Thymus (tissue), 14 donors: ENCODE measurements at places on chromosomes 1 and 21. TPM values are rescaled to one million over a fixed set of nuclear protein-coding genes. Genes with fewer than 3 reads are reported as not detected.

- DNase-seq = peak; percentile 44
Observed at GRCh38 chr1:70685300-70686286, 274.5 kb downstream of the CTH start.

DNA sequence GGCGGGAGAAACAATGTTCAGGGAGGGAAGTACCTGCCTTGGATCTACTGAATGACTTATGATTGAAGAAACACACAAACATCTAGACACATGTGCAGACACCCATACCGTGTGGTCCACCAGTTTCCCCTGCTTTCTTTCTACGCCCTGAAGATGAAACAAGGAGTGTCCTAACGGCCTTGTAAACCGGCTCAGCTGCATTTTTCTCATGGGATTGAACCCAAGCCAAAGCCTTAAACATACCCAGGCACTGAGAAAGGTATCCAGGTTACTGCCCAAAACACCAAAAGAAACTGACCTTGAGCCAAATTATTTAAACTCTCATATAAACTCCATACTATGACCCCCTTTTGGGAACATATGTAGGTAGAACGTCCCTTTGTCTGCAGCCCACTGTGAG, 630.0 kb upstream of the RGS18 start:
- no peak for DNase-seq

- peak; percentile 69 for DNase-seq
Observed at GRCh38 chr1:46166521-46167462, 8.1 kb upstream of the TSPAN1 start.

DNA sequence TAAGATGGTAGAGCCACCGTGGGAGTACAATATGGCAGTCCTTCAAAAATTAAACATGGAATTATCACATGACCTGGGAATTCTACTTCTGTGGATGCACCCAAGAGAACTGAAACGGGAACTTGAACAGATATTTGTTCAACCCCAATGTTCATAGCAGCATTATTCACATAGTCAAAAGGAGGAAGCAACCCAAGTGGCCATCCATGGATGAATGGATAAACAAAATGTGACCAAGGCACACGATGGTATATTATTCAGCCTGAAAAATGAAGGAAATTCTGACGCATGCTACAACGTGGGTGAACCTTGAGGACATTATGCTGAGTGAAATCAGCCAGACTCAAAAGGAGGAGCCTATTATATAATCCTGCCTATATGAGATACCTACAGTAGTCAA, 22.8 kb upstream of the LAPTM5 start:
- no peak for DNase-seq

DNA sequence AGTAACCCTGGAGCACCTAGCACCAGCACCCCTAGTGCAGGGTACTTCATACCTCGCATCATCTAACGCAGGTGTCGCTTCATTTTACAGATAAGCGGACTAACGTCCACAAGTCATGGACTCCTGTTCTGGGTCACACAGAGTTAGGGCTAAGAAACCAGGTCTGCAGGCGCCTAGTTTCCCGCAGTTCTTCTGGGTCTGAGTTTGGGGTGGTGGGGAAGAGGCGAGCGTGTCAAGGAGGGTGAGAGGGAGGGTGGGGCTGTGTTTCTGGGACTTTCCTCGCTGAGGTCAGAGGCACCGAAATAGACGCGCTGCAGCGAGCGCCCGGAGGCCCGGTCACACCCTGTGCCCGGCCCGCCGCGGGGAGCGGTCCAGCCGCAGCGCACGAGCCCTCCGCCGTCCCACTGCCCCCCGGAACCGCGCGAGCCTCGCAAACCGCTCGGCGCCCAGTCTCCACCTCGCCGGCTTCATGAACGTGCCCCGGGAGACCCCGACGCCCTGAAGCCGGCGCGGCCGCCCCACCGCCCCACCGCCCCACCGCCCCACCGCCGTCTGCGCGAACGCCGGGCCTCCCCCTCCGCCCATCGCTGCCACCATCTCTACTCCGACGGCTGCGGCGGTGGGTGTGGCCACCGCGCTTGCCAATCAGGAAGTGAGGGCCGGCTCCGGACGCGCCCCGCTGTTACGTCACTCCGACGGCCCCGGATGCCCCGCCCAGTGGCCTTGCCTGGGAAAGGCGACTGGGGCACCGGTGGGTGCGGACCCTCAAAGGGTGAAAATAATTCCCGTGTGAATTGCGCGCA, 12.3 kb downstream of the IFI6 start:
- DNase-seq = peak; percentile 88

GRCh38 chr1:11485191-11485590, 6.2 kb downstream of the DISP3 start:
- no peak for DNase-seq

DNA sequence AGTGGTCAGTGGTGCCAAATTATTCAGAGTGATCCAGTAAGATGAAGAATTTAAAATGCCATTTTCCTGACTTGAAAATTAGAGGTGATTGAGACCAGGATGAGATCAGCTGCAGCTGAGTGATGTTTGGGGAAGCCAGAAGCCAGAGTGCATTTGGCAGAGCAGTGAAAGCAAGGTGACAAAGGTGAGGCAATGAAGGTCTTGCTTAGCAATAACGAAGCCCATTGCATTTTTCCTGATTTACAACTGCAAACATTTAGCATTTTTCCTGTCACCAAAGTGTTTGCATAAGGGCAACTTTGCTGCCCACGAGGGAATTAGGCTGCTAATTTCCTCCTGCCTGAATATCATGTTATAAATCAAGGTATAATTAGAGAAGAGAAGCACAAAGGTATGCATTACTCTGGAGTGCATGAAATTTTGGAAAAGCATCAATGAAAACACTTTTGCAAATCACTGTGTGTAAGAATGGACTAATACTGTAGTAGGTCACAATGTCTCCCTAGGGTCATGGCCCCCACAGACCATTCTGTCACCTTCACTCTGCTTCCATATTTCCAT, 188.2 kb upstream of the LYPLAL1 start:
- no peak for DNase-seq

DNA sequence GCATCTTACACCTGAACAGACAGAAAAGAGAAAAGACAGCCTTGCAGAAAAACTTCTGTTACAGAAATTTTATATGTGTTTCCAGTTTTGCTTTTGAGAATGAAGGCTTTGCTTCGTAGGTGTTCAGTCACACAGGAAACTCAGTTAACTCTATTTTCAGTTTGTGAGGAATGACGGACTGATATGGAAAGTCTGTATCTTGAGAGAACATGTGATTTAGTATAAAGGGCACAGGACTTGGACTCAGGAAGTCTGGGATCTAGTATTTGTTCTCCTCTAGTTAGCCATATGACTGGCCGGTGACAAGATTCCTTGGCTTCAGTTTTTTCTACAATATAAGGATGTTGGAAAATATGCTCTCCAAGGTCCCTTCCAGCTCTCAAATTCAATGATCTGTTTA, 149.1 kb downstream of the OLFM3 start:
- DNase-seq = no peak

DNA sequence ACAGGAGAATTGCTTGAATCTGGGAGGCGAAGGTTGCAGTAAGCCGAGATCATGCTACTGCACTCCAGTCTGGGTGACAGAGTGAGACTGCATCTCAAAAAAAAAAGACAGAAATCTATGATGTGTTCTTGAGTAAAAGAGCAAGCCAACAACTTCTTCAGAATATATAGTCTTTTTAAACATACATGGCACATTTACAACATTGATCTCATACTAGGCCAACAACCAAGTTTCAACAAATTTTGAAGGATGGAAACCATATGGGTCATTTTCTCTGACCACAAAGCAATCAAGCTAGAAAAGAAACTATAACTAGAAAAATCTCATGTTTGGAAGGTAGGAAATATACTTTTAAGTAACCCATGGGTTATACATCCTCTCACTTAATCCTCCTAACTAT, 38.3 kb downstream of the PAFAH2 start:
- DNase-seq = no peak

GRCh38 chr1:42806593-42806992, 10.3 kb upstream of the ERMAP start:
- no peak for DNase-seq

- DNase-seq = peak; percentile 42
Observed at GRCh38 chr1:56576880-56577405, 2.4 kb downstream of the PLPP3 start.

GRCh38 chr1:54686155-54686554, 29.5 kb upstream of the TTC4 start:
- no peak for DNase-seq

DNA sequence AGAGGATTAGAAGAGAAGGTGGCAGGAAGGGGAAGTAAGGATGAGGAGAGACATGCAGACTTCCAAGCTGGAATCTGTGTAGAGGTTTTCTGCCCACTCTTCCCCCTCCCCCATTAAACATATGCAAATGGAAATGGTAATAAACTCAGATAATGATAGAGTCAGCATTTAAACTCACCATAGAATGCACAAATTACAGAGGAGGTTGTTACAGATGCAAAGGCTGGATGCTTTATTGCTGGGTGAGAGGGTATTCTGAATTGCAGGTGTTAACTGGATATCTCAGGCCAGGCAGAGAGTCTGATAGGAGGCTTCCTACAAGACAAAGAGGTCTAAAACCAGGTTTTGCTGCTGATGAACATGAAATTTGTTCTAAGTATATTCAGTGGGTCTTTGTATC, 372.5 kb downstream of the SEC16B start:
- DNase-seq = no peak

GRCh38 chr1:210698661-210699060, 370.0 kb downstream of the HHAT start:
- no peak for DNase-seq

DNA sequence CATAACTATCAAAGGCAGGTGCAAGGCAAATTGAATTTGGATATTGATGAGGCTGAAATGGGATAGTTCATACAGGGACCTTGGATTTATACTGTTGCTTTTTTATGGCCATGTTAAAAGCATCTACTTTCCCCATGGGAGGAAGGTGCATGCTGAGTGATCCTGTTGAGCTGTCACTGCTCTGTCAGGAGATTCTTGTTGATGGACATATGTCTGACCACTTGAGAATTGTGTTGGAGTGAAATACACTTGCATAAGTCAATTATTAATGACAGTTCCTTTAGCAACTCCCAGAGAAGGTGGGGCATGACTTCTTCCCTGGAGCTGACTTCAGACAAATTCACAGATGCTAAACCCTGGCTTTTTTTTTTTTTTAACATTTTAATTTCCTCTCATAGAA, 58.4 kb upstream of the DYNLT5 start:
- DNase-seq = no peak

DNA sequence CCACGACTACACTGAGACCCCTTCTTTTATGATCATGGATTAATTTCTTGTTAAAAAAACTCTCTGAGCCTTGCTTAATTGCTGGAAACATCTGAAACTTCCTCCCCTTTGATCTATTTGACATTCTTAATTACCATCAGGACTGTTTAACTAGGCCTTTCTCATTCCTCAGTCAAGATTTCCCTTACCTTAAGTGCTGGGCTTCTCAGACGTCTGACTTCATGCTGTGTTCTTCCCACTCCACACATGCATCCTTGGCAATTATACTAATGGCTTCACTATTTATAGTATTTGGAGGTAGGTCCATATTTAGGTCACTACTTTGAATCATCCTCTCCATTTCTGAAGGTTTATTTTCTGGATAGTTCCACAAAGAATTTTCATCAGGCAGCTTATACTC, 341.3 kb upstream of the TMPRSS15 start:
- DNase-seq = no peak

- no peak for DNase-seq
Observed at GRCh38 chr1:220001095-220001501, 45.2 kb downstream of the EPRS1 start.

GRCh38 chr1:172069051-172069450, 227.8 kb downstream of the DNM3 start:
- no peak for DNase-seq

- no peak for DNase-seq
Observed at GRCh38 chr1:100266741-100267140, 725 bp downstream of the RTCA start.

GRCh38 chr1:154783976-154784375, 86.1 kb downstream of the KCNN3 start:
- no peak for DNase-seq

DNA sequence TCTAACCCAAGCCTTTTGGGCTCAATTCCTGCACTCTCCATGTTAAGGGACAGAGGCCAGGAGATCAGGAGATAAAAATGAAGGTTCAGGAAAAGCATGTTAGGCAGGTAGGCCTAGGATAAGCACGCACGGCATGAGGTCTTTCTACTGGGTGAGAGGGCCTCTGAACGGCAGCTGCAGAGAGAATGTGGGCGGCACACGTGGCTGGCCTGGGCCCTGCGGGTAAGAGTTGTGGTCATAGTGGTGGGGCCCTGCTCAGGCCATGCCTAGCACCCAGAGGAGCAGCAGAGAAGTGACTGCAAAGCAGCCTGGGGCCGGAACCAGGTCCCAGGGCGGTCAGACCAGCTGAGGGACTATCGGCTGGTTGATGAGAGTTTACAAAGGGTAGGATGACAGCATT, 7.5 kb upstream of the FOXO6 start:
- DNase-seq = no peak

- DNase-seq = no peak
Observed at GRCh38 chr1:115217150-115218033, 120.7 kb downstream of the NGF start.

- no peak for DNase-seq
Observed at GRCh38 chr1:208446271-208446691, 202.1 kb upstream of the PLXNA2 start.

GRCh38 chr1:99645203-99645602, 710 bp upstream of the PALMD start:
- no peak for DNase-seq

The SERTAD4 gene
- 0.33 TPM for total RNA-seq

The CDC7 gene
- total RNA-seq = 18.3 TPM

The OLIG2 gene
- total RNA-seq = 0.05 TPM

The ALG14 gene
- total RNA-seq = 4.3 TPM

The VTCN1 gene
- 0.09 TPM for total RNA-seq

The UTP11 gene
- total RNA-seq = 36.6 TPM

The NOS1AP gene
- 0.05 TPM for total RNA-seq

The MRPS21 gene
- total RNA-seq = 97.1 TPM

The SHE gene
- total RNA-seq = 2.7 TPM

The SPRR2A gene
- total RNA-seq = 0.28 TPM

The LHX4 gene
- 0.05 TPM for total RNA-seq

The OR2L2 gene
- under 0.01 TPM for total RNA-seq

The RUNX3 gene
- 4.9 TPM for total RNA-seq

The HEYL gene
- 0.42 TPM for total RNA-seq

The KRTAP11-1 gene
- total RNA-seq = 0.09 TPM

The MEX3A gene
- total RNA-seq = 1.3 TPM
